ENCODE measurements at places on chromosomes 6 and 20.

- DNase-seq = no peak
Observed at GRCh38 chr6:130307752-130308361, 58.0 kb upstream of the TMEM200A start.

DNA sequence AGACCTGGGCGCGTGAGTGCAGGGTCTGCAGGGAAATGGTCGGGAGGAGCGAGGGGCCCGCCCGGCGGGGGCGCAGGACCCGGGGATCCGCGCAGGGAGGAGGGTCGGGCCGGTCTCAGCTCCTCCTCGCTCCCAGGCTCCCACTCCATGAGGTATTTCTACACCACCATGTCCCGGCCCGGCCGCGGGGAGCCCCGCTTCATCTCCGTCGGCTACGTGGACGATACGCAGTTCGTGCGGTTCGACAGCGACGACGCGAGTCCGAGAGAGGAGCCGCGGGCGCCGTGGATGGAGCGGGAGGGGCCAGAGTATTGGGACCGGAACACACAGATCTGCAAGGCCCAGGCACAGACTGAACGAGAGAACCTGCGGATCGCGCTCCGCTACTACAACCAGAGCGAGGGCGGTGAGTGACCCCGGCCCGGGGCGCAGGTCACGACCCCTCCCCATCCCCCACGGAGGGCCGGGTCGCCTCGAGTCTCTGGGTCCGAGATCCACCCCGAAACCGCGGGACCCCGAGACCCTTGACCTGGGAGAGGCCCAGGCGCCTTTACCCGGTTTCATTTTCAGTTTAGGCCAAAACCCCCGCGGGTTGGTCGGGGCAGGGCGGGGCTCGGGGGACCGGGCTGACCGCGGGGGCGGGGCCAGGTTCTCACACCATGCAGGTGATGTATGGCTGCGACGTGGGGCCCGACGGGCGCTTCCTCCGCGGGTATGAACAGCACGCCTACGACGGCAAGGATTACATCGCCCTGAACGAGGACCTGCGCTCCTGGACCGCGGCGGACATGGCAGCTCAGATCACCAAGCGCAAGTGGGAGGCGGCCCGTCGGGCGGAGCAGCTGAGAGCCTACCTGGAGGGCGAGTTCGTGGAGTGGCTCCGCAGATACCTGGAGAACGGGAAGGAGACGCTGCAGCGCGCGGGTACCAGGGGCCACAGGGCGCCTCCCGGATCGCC is 54.2 kb upstream of the HLA-A start:
- DNase-seq = peak; percentile 64

- DNase-seq = no peak
Observed at GRCh38 chr20:8656335-8656734, 412.6 kb upstream of the PLCB4 start.

DNA sequence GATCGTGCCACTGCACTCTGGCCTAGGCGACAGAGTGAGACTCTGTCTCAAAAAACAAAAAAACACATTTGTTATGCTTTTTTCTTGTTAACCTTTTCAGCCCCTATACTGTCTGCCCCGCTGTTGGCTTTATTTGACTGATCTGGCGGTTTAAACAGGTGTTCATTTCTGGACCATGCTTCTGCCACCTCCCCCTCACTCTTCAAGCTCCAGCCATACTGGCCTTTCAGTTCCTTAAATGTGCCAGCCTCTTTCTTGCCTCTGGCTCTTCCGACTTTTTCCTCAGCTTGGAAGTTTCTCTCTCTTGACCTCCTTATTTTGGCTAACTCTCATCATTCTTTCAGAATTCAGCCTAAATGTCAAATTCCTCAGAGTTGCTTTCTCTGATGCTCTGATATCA is 35.2 kb upstream of the TXLNB start:
- no peak for DNase-seq

Data from NCI-H1417 (cell line).